ENCODE measurements at places on chromosomes 6 and 20. TPM values are rescaled to one million over a fixed set of nuclear protein-coding genes. Genes with fewer than 3 reads are reported as not detected.

CCNC gene
- 158 TPM for total RNA-seq

GATA5 gene
- total RNA-seq: not detected

SLC17A9 gene
- 15.2 TPM for total RNA-seq

SPDEF gene
- 2.2 TPM for total RNA-seq

- no peak overlapping the region for H3K27ac ChIP-seq
- no peaks in the 10 kb centered on the region for H3K36me3 ChIP-seq
- H3K27me3 ChIP-seq: no peaks in the 10 kb centered on the region
- H3K4me1 ChIP-seq: no peaks in the 10 kb centered on the region
These were observed 135.0 kb upstream of the CCDC28A start for GRCh38 chr6:138638604-138639003.
